ENCODE measurements at places on chromosomes 2 and 18.

- no peak for DNase-seq
Observed at GRCh38 chr2:136058262-136058661, 59.7 kb downstream of the CXCR4 start.

DNA sequence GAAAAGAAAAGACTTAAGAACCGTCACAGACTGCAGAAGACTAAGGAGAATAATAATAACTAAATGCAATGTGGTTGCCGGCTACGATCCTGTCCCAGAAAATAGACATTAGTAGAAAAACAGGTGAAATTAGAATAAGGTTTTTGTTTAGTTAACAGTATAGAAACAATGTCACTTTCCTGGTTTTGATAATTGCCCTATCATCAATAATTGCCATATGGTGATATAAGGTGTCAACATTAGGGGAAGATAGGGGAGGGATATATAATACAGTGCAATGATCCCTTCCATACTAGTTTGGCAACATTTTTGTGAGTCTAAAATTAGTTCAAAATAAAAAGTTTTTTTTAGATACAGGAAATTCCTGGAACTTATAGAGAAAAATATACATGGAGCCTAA is 144.8 kb downstream of the SATB2 start:
- no peak for DNase-seq

- DNase-seq: no peak
Observed at GRCh38 chr2:72173640-72174321, 26.1 kb upstream of the CYP26B1 start.

- no peak for DNase-seq
Observed at GRCh38 chr18:48517048-48517447, 21.8 kb upstream of the CTIF start.

DNA sequence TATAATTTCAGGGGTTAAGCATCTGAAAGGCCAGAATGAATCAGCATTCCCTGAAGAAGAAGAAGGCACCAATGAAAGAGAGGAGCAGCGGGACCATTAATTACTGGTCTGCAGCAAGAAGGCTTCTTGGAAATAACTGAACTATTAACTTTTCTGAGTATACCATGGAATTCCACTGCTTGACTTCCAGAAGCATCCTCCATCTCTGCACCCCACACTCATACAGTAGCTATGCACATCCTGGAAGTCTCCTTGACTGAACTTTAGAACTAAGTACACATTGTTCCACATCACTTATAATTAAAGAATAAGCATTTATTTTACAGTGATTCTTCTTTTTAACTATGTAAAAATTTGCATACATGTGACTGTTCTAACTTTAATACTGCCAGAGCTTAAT is 131.5 kb downstream of the PPP1R1C start:
- DNase-seq: no peak

GRCh38 chr2:228503731-228504130 is 322.2 kb upstream of the SPHKAP start:
- no peak for DNase-seq

GRCh38 chr2:239994086-239994485 is 31.1 kb downstream of the NDUFA10 start:
- no peak for DNase-seq

DNA sequence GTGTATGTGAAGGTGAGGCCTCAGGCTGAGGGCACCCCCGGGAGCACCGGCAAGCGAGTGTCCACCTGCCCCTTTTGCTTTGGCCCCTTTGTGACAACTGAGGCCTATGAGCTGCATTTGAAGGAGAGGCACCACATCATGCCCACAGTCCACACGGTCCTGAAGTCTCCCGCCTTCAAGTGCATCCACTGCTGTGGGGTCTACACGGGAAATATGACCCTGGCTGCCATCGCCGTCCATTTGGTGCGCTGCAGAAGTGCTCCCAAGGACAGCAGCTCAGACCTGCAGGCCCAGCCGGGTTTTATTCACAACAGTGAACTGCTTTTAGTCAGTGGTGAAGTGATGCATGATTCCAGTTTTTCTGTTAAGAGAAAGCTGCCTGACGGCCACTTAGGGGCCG is 28.9 kb downstream of the ADNP2 start:
- DNase-seq: no peak

DNA sequence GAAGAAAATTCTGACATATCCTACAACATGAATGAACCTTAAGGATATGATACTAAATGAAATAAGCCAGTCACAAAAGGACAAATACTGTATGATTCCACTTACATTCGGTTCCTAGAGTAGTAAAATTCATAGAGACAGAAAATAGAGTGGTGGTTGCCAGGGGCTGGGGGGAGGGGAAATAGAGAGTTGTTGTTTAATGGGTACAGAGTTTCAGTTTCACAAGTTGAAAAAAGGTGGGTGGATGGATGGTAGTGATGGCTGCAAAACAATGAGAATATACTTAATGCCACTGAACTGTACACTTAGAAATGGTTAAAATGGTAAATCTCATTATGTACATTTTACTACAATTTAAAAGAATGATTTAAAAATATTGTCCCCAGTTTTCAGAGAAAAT is 53.3 kb upstream of the NFU1 start:
- DNase-seq: peak; percentile 24

- DNase-seq: no peak
Observed at GRCh38 chr2:86671337-86671981, 47.8 kb upstream of the RNF103 start.

GRCh38 chr18:30852980-30853379 is 189.6 kb downstream of the DSC3 start:
- DNase-seq: no peak

DNA sequence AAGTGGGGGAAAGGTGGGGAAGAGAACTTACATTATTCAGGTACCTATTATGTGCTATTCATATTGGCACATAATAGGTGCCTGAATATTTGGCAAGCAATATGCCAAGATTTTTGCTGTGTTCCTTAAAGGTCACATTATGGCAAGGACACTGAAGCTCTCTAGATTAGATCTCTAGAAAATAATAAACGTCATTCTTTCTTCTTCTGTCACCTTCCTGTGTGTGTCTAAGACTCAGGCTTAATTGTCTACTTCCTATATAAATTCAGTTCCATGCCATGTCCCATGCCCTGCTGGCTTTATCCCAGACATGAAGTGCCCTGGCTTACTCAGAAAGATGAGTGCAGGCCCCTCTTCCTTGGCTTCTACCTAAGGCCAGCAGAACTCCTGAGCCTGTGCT is 191.1 kb upstream of the CTAGE1 start:
- DNase-seq: no peak

- DNase-seq: no peak
Observed at GRCh38 chr2:186862869-186863709, 14.1 kb upstream of the ZSWIM2 start.

- DNase-seq: no peak
Observed at GRCh38 chr2:157076526-157077161, 180.9 kb upstream of the GALNT5 start.

- no peak for DNase-seq
Observed at GRCh38 chr2:69827796-69828540, 1.5 kb upstream of the GMCL1 start.

DNA sequence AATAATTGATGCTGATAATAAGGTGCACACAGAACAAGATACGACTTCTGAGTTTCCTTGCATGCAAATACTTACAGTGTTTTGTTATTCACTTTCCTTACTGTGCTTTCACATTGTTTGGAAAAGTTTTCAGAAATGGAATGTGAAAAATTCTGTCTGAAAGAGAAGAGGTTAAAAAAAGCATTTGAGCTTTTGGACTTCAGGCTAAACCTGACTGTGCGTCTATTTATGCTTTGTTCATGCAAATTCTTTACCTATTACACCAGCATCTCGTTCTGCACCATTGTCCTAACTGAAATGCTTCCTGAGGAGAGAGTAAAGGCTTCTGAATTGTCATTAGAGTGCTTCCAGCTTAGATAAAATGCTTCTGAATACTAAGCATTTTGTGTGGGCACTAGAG is 61.4 kb downstream of the LHCGR start:
- DNase-seq: no peak

DNA sequence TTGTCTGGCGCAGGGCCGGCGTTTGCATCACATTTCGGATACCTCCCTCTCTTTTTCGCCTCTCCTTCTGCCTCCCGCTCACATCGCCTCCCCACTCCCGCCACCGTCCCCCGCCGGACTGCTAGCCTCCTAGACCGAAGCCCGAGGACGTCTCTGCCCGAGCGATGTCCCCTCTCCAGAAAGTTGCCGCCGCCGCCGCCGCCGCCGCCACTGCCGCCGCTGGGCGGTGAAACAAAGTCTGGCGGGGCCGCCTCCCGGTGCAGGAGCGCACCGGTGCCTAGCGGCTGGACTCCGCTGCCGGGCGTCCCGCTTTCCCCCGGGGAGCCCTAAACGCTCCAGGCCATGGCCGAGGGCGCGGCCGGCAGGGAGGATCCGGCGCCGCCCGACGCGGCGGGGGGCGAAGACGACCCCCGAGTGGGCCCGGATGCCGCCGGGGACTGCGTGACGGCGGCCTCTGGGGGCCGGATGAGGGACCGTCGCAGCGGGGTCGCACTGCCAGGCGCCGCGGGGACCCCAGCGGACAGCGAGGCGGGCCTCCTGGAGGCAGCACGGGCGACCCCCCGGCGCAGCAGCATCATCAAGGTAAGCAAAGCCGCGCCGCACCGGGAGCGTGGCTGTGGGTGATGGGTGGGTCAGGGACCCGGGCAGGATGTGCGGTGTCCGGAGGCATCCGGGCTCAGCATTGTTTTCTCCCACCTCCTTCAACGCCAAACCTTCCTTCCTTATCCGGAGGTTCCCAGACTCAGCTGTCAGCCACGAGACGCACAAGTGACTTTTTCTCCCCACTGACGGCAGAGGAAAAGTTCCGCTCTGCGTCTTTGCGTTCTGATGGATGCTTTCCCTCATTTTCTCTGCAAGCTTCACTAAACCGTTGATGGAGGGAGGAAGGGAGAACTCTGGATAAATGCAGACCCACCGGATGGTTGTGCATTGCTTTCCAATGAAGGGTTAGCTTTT is 643 bp downstream of the PLCL1 start:
- DNase-seq: peak; percentile 65

- DNase-seq: no peak
Observed at GRCh38 chr2:128608921-128609880, 290.5 kb upstream of the HS6ST1 start.

DNA sequence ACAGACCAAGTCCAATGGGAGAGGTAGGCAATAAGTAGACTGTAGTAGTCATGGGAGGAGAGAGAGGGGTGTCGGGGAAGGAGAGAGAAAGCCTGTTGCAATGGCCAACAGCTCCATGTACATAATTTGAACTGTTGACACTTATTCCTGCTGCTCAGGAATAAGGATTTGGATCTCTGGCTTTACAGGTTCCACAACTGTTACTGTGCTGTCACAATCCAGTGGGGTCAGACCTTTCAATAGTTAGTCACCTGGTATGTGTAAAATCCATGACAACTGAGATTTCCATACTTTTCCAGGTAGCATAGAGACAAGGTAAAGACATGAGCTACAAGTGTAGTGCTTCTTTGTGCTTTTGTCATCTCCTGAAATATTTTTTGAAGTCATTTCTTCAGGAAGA is 47.5 kb upstream of the RIOK3 start:
- DNase-seq: no peak

DNA sequence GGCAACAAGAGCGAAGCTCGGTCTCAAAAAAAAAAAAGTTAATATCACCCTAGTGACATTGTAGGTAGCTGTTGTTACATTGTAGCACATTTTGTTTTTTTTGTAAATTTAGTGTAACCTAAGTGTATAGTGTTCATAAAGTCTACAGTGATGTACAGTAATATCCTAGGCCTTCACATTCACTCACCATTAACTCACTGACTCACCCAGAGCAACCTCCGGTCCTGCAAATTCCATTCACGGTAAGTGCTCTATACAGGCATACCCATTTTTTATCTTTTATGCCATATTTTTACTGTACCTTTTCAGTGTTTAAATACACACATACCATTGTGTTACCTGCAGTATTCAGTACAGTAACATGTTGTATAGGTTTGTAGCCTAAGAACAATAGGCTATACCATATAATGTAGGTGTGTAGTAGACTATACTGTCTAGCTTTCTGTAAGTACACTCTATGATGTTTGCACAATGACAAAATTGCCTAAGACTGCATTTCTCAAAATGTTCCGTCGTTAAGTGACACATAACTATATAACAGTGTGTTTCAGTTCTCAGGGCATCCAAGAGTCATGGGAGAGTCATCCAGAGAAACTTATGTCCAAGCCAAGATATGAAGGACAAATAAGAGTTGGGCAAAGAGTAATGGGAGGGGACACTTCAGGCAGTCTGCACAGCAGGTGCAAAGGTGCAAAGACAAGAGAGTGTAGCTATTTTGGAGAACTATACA is 68.4 kb downstream of the TANK start:
- DNase-seq: no peak

DNA sequence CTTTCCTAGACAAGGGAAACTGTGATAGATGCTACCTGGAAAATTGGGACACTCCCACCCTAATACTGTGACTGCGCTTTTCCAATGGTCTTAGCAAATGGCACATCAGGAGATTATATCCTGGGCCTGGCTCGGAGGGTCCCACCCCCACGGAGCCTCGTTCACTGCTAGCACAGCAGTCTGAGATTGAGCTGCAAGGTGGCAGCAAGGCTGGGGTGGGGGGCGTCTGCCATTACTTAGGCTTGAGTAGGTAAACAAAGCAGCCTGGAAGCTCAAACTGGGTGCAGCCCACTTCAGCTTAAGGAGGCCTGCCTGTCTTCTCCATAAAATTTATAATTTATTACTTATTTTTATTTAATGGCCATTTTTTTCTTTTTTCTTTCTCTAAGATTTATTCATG is 802.1 kb upstream of the SLC39A10 start:
- no peak for DNase-seq

GRCh38 chr2:908568-908967 is 42.1 kb upstream of the SNTG2 start:
- DNase-seq: no peak

- no peak for DNase-seq
Observed at GRCh38 chr2:28048341-28048740, 157.8 kb downstream of the BABAM2 start.

DNA sequence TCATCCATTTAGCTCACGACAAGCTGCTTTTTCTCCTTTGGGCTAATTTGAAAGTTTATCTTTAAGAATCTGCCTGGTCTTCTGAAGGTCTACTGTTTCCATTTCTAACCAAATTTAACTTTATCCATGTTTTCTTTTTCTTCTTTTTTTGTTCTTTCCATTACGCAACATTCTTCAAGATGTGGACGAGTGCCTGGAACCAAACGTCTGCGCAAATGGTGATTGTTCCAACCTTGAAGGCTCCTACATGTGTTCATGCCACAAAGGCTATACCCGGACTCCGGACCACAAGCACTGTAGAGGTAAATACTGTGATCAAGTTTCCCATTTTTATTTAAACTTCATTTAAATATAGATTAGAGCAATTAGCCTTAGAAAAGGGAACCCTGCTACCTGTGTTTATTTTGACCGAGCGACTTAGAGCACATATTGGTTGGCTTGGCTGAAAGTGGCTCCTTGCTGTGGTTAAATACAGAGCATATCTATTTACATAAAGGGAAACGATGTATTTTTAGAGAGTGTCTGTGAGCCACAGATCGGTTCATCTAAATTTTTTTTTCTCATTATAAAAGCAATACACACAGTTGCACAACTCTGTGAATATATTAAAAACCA is 183.4 kb upstream of the RASGRP3 start:
- no peak for DNase-seq

Data from stimulated activated naive CD8-positive, alpha-beta T cell treated with anti-CD3 and anti-CD28 coated beads, Interleukin-15, amount 100 ng/mL, for 72 hours (primary cell).